ENCODE measurements at places on chromosomes 3 and 15.
A peak's percentile ranks its signal among the peaks of the same experiment; 100 is the strongest.

DNA sequence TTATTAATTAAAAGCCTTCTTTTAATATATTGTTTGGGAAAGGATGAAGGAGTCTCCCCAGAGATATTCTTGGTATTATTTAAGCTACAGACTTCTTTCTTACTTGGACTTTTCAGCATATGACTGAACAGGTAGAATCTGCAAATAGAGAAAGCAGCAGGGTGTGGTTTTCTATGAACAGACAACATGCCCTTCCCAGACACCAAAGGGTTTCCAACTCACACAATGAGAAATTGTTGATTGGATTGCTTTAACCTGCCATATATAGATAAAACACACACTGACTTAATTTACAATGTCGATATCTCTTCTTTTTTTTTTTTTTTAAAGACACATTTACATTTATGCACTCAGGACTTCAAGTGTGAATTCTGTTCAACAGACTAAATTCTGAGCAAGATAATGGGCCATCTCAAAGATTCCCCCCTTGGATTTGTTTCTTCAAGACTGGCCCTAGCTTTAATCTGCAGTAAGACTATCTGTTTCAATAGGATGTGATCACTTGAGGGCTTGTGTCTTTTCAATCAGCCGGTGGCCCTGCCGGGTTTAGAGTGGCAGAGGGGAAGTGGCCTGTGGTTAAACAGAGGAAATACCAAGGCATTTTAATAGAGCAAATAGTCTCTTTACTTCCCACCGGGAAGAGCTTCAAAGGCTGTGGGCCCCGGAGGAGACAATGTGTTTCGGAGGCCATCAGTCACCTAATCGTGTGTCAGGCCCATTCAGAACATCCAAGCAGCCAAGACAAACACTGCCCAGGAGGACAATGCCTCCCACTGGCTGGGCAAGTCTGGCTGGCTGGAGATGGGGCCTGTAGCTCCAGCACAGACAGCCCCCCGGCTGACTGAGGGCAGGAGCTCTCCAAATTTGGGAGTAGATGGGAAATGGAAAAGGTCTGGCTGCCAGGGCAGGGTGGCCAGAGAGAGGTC is 6.1 kb downstream of the IL17RD start:
- no peak for DNase-seq

- DNase-seq = no peak
Measured at GRCh38 chr3:159899166-159899565, 89.5 kb upstream of the IL12A start.

- DNase-seq = peak; percentile 89
Measured at GRCh38 chr15:87365186-87365585, 891.4 kb downstream of the NTRK3 start.

- DNase-seq = no peak
Measured at GRCh38 chr15:70486012-70486411, 277.3 kb downstream of the UACA start.

DNA sequence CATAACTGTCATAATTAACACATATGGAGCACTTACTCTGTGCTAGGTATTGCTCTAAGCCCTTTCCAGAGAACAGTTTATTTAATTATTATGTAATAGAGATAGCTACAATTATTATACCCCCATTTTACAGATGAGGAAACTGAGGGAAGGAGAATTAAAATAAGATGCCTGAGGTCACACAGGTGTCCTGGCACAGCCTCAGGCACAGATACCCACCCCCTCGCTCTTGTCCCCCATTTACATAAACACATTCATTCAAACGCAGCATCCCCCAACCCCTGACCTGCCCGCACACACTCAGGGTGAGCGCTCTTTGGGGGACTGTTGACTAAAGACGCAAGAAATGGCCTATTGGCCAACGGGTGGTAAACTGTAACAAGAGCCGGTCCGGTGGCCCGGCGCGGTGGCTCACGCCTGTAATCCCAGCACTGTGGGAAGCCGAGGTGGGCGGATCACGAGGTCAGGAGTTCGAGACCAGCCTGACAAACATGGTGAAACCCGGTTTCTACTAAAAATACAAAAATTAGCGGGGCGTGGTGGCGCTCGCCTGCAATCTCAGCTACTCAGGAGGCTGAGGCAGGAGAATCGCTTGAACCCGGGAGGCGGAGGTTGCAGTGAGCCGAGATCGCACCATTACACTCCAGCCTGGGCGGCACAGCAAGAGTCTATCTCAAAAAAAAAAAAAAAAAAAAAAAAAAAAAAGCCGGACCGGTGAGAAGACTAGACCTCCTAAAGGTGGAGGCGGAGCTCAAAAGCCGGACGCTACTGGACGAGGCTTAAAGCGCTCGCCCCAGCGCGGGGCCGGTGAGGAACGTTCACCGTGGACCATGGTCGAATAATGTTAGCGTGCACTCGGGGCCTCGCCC is 1.9 kb upstream of the ISL2 start:
- DNase-seq = no peak

DNA sequence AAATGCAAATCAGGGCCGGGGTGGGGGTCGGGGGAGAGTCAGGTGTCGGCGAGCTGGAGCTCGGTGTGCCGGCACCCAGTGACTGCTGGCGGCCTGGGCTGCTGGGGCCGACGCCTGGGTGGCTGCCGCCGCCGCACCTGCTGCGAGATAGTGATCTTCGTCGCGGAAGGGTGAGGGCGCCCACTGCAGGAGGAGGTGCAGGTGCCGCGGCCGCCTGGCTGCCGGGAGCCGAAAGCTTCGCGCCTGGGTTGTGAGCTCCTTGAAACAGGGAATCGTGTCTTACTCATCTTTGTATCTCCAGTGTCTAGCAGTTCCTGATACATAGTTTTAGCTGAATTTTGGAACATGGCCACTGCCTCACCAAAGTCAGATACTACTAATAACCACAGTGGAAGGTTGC is 64.0 kb upstream of the CPOX start:
- peak; percentile 13 for DNase-seq

GRCh38 chr3:30811151-30811795 is 83.2 kb downstream of the GADL1 start:
- DNase-seq = no peak

DNA sequence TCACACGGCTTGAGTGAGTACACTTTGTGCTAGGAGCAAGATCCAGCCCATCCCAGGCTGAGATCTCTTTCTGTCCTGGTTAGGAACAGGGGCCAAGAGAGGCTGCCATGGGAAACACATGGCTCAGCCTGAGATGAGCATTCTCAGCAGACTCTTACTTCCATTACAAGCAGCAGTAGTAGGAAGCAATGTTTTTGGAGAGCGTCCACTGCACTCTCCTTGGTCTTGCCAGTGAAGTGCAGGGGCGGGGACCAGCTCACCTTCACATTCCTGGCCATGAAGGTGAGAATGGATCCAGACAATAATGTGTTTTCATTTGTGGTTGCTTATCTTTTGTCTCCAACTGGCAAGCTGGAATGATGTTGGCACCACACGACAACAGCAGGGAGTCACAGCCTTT is 24.7 kb downstream of the ZNF80 start:
- DNase-seq = no peak

- DNase-seq = no peak
Measured at GRCh38 chr15:92409006-92409405, 15.3 kb downstream of the ST8SIA2 start.

DNA sequence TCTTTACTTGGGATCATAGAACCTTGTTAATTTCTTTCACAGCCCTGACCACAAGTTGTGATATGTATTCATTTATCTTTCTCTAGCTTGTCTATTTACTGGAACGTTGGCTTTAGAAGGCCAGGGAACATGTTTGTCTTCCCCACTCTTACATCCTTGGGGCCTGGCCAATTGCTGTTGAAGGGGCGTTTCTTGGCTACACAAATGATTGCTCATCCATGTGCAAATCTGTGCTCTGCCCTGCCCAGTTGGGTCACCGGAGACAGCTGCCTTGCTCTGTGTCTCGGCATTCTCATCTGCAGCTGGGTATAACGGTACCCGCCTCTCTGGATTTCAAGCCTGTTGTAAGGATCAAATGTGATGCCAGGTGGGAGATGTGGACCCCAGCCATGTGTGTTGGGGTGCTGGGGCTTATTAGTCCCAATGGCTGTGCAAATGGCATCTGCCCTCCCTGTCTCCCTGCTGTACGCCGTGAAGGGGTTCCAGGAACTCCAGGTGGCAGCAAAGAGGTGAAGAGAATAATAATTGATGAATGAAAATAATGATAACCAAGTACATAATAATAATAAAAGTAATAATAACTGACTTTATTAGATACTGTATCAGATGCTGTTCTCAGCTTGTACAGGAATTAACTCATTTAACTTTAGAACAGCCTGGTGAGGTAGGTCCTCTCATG is 24.0 kb upstream of the TLE3 start:
- peak; percentile 84 for DNase-seq
